ENCODE measurements at places on chromosomes 7 and 10. TPM values are rescaled to one million over a fixed set of nuclear protein-coding genes. Genes with fewer than 3 reads are reported as not detected.

DNA sequence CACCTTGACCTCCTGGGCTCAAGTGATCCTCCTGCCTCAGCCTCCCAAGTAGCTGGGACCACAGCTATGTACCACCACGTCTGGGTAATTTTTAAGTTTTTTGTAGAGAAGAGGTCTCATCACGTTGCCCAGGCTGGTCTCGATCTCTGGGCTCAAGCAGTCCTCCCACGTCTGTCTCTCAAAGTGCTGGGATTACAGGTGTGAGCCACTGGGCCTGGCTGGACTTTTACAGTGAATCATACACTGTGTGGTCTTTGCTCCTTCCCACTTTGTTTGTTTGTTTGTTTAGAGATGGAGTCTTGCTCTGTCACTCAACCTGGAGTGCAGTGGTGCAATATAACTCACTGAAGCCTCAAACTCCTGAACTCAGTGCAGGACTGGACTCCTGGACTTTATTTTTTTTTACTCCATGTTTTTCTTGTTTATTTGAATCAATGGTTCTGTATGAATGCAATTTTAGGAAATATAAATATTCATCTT is 12.5 kb downstream of the PPIA start:
- DNase-seq = no peak

- DNase-seq = no peak
Measured at GRCh38 chr10:97065686-97066660, 119.8 kb downstream of the SLIT1 start.

- no peak for DNase-seq
Measured at GRCh38 chr10:94097656-94098055, 103.9 kb downstream of the PLCE1 start.

GRCh38 chr10:120048391-120048790 is 155.9 kb downstream of the SEC23IP start:
- no peak for DNase-seq

GRCh38 chr7:130791746-130792145 is 57.7 kb upstream of the KLF14 start:
- DNase-seq = no peak

HSPA14 gene
- polyA plus RNA-seq = 16.9 TPM

Data from heart left ventricle (tissue), 16 donors.